Fibroblast of the conjunctiva (primary cell): ENCODE measurements at places on chromosomes 5 and 9.

- DNase-seq: peak; percentile 39
Measured at GRCh38 chr9:72292256-72292682, 72.7 kb downstream of the ZFAND5 start.

DNA sequence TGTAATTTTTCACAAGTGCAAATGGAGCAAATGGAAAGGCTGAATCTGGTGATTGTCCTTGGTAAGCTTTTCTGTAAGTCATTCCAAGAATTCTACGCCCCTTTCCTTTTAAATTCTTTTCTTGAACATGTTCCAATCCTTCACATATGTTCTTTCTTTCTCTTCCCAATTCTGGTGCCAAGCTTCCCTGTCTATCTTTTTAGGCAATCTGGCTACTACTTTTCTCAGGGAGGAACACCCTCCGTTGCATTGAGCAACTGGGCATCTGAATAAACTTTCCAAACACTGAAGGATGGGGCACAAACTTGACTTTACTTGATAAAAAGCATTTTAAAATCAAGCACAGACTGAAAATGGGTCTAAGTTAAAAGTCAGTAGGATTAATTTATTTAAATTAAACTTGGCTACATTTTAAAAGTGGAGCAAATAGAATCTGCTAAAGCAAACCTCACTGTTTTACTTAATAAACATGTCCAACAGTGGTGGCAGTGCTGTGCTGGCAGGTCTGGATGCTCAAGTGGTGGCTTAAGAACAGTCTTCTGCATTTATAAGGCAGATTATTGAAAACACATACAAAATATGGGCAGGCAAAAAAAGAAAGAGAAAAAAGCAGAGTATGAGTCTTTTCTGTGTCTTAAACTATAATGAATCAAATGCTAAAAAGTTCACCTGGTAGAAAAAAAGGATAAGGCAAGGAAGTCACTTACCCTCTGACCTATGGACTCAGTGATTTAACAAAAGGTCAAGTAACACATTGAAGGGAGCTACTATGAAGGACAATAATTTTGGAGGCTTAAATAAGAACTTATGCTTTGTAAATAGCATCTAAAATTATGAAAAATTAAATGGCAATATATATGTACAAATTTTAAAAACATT, 5.4 kb downstream of the ELL2 start:
- DNase-seq: peak; percentile 62

GRCh38 chr5:164175083-164175482, 669.7 kb downstream of the MAT2B start:
- peak; percentile 17 for DNase-seq

DNA sequence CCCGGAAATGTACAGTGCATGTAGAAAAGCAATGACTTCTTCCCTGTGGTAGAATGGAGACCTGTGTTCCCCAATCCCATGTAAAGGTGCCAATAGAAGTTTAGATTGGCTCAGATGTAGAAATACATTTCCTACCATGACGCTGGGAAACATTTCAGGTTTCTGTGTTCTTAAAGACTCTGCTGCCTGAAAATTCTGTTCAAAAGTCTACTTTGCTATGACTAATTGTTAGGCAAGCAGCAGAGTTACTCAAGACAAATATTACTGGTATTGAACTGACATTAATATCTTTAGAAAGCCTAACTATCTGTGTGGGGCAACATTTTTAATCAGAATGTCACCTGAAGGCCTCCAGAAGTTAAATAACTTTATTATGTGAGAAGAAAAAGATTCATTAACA, 75.5 kb upstream of the ELL2 start:
- DNase-seq: no peak

DNA sequence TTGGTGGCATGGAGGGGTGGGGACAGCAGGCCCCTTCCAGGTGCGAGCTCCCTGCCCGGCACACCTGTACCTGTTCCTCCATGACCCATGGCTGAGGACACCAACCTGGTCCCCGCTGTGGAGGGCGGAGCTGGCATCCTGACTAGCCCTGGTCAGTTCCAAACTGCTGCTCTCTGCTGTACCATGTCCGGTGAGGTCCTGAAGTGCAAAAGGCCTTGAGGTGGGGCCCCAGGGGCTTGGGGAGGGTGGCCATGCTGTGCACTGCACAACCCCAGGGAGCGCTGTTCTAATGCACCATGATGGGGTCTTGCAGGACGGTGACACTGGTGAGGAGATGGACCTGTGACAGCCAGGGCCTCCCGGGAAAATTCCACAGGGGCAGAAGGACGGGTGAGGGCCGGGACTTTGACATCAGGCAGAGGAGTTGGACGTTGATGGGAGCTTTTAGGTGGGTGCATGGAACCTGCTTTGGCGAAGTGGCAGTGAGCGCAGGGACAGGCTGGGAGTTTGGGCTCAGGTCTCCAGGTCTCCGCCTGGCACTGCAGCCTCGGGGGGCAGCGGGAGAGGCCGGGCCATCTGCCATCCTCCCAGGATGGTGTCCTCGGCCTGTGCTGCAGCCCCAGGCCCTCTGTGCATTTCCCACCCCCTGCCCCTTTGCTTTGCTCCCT, 38.9 kb downstream of the COL5A1 start:
- no peak for DNase-seq

GRCh38 chr5:71452876-71453275, 2.6 kb upstream of the BDP1 start:
- DNase-seq: no peak

GRCh38 chr9:111965566-111966019, 69.0 kb downstream of the UGCG start:
- DNase-seq: peak; percentile 68

DNA sequence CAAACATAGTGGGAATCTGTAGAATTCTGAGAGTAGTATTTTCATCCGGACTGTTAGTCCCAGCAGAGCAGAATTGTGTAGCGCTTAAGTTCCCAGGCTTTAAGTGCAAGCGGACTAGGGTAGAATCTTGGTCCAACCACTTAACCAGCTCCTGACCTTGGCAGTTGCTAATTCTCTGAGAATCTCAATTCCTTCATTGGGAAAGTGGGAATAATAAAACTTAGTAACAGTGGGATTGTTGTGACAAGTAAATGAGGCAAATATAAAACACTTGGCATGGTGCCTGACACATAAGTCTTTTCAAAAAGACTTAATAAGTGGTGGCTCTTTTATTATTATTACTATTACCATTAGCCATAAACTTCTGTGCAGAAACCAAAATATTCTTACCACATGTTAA, 8.4 kb upstream of the SLC1A3 start:
- no peak for DNase-seq

DNA sequence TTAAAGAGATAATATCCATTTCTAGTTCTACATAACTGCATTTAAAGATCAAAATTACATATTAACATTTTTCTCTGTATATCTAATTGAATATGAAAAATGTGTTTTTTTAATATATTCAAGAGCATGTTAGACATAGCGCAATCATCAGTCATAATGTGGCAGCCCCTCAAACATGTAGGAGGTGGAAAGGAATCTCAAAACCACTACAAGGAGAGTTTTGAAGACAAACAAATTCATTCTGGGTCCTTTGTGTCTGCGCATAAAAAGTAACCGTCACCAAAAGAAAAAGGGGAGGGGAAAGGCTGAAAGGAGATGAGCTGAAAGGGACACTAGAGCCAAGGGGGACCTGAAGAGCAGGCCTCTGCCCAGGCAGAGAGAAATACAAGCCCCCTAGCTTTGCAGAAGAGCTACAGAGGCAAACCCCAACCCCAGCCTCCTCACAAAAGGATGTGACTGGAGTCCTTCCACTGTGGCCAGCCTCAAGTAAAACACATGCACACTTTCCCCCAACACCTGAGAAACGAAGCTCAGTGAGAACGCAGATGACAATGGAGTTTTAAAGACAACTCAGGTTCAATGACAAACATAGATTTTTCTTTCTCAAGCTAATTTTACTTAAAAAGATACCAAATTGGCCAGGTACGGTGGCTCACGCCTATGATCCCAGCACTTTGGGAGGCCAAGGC, 62.0 kb downstream of the MAPKAP1 start:
- no peak for DNase-seq

GRCh38 chr5:151132963-151133362, 24.6 kb downstream of the ANXA6 start:
- DNase-seq: no peak

DNA sequence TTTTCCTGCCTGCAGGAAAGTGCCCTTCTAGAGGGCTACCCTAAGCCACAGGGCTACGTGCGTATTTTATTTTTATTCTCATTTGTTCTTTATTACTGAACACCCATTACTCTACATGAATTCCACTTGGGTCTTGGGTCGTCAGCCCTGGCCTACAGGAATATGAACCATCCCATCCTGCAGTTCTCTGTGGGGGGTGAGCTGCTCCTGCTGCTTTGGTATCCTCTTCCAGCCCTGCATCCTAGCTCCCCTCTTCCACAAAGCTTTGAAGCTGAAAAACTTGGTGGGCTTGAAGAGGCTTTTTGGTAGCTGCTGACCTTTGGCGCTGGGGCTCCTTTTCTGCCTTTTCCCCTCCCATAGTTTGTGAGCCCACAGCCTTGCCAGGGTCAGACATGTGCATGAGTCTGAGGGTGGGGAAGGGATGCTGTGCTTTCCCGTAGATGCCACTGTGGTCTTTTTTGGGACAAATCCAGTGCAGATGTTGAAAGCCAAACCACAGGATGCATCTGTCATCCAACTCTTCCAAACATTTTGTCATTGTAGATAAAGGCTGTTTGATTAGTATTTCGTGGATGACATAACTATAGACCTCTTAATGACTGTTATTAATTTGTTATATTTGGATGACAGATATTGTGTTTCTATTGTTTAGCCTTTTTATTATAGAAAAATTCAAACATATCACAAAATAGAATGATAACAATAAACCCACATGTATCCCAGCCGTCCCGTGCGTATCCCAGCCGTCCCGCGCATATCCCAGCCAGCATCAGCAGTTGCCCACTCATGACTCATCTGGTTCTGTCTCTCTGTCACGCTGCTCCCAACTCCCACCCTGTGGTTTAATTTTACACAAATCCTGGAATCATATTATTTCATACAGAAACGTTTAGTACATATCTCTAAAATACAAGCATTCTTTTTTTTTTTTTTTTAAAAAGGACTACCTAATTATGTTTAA, 43.9 kb downstream of the SLC46A2 start:
- DNase-seq: no peak

GRCh38 chr9:134879664-134880483, 736 bp upstream of the FCN2 start:
- no peak for DNase-seq

DNA sequence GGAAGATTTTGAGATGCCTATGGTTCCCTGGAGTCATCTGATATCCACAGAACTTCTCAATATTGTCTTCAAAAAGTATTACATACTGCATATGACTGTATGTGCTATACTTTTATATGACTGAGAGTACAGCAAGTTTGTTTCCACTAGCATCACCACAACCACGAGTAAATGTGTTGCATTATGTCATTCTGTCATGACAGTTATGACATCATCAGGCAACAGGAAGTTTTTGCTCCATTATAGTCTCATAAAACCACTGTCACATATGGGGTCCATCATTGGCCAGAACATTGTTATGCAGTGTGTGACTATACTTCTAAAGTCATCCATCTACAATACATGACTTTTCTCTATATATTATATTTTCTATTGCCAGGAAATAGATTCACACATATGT, 831.7 kb downstream of the SEMA5A start:
- no peak for DNase-seq

DNA sequence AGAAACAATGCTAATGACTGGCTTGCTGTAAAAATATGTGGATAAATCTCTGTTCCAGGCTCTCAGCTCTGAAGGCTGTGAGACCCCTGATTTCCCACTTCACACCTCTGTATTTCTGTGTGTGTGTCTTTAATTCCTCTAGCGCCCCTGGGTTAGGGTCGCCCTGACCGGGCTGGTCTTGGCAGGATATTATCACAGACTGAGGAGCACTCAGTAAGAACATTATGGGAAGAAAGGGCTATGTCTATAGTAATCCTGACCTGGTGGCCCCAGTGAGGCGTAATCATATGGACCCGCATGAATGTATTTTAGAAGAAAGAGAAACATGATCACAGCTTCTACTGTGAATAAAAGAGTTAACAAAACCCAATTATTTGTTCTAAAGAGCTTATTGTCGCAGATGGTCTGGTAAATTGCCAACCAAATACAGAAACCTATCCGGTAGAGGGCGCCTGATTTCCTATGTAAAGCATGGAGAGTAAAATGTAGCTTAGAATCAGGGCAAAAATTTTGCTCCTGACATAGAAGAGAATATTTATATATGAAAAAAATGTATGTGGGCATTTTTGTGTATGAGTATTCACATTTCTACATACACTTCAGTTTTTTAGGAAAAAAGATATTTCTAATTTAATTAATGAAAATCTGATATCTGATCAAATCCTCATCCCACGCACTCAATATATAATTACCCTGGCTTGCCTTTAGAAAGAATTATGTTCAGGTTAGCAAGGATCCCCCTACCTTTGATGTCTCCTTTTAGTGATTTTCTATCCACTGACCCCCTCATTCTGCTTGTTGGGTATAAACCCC, 5.8 kb upstream of the IFNA1 start:
- peak; percentile 68 for DNase-seq

DNA sequence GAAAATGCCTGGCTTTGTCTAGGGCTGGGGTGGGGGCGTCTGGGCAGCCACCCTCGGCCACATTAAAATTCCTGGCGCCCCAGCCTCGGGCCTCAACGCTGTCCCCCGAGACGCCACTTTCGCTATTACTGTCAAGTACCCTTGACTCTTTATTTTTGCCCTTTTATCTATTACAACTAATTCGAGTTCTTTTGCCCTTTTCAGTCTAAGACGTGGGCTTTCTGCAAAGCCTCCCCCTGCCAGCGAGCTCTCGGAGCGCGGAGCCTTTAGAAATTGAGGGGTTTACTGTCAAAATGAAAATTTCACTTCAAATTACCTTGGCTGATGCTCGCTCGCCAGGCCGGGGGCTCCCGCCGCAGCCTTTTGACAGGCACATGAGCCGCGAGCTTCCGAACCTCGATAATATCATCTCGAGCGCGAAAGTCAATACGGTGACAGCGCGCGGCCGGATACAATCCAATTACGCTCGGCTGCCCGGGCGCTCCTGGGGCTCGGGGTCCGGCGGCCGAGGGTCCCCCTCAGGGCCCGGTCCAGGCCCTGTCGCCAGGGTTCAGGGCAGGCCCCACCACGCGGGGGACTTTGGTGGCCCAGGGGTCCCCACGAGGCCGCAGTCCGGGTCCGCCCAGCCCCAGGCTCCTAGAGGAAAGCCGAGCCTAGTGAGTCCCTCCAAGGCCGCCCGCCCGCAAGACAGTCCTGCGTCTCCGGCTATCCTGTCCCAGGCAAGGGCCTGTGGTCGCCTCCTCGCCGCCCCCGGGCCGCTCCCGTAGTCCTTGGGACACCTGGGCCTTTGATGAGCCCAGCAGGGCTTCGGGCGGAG, 6.7 kb downstream of the IRX4 start:
- DNase-seq: no peak
